ENCODE measurements at places on chromosomes 16 and 17.

DNA sequence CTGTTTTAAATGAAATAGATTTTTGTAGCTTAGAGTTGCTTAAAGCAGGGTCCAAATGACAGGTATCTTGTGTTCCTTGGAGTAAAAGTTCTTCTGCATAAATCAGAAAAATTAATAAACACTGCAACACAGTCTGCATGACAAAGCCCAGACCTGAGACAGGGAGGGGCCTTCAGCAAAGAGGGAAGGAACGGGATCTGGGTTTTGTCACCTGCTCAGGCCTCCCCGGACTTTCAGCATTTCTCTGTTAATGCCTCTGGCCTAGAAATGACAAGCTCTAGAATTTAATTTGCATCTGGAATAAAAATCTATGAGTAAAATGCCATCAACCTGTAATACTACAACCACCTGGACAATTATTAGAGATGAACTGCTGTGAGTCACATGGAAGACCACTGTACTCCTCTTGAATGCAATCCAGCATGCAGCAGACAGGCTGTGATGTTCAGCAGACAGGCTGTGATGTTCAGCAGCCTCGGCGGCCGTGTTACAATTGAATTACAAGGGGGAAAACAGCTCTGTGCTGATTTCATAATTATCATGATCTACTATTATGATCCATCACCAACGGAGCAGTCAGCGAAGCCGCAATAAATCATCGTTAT, 170.2 kb downstream of the TOX3 start:
- DNase-seq: no peak

DNA sequence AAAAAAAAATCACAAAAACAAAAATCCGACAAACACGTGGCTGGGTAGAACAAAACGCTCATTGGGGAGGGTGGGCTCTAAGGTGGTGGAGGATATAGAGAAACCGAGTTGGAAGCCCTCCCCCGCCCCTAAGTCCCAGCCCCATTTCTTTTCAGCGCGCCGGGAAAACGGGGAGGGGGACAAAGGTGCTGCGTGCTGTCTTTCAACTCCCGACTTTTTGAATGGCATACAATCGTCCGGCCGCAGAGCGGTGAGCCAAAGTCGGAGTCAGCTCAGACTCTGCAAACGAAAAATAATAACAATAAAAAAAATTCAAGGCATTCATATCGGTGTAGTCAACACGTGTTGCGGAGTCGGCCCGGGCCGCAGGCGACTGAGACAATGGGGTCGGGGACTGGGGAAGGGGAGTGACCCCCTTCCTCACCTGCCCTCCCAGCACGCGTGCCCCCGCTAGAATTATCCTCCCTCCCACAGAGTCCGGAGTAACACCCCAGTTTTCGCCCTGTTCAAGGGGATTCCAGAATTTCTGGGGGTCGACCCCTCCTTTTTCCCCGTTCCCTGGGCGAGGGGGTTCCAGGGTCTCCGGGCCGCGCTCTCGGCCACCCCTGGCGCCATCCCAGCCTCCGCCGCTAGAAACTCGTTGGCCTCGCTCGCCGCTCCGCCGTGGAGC, 1.7 kb upstream of the IGF2BP1 start:
- DNase-seq: no peak

DNA sequence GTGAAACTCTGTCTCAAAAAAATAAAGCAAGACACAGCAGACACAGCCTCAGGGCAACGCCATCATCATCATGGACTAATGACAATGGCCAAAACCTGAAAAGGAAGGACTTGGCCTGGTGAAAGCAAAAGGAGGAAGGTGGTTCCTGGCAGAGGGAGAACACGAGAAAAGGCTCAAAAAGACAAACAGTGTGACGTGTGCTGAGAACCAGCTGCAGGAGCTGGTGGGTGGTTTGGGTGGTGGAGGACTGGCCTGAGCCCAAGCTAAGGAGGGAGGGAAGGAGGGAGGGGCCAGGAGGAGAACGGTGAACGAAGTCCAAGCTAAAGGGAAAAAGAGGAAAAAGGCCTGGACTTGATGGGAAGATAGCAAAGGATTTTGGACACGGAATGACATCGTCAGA, 85.1 kb downstream of the SLC39A11 start:
- no peak for DNase-seq

DNA sequence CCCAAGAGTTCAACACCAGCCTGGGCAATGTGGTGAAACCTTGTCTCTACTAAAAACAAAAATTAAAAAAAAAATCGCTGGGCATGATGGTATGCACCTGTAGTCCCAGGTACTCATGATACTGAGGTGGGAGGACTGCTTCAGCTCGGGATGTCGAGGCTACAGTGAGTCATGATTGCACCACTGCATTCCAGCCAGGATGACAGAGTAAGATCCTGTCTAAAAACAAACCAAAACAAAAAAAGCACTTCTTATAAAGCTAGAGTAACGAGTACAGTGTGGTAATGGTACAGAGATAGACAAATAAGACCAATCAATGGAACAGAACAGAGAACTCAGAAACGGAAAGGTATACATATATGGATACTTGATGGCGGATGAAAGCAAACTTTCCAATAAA, 4.4 kb downstream of the NSMCE1 start:
- DNase-seq: no peak

GRCh38 chr16:52874042-52874441, 178.7 kb downstream of the CHD9NB start:
- no peak for DNase-seq

DNA sequence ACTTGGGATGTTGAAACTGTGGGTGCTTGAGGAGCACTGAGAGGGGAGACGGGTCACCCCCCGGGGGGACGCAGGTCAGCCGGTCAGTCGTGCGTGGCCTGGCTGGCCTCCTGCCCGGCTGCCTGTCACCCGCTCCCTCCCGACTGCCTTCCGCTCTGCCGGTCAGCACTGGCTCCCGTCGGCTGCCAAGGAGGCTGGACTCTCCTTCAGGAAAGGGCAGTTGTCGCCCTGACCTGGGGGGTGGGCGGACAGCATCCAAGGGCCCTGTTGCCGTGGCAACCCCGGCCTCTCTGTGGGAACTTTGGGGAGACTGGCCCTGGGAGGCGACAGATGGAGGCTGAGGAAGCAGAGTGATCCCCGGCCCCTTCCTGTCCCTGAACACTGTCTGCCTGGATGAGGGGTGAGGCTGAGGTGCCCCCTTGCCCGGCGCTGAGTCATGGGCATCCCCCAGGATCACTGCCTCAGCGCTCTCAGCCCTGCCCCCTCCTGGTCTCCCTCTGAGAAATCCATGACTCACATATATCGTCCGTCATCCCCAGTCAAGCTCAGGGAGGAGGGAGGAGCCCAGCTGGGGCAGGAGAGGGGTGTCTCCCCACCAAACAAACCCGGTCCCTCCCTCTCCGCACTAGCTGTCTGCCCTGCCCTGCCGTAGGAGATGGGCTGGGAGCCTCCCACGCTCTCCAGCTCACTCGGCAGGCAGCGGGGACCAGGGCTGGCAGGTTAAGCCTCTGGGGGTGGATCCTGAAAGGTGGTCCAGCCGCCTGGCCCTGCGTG, at the start of gene ADGRG1:
Gene ADGRG1 (plus strand): TSS at position 623 of the 774 bp plus-strand sequence. CDS start 21,658 bp downstream, outside the sequence.
- DNase-seq: no peak

GRCh38 chr17:30299000-30299399, 7.3 kb upstream of the BLMH start:
- no peak for DNase-seq

- peak; percentile 96 for DNase-seq
Observed at GRCh38 chr16:56789360-56789759, 59.4 kb downstream of the NUP93 start.

GRCh38 chr16:17568239-17568638, 97.5 kb upstream of the XYLT1 start:
- no peak for DNase-seq

GRCh38 chr16:4064950-4065352, 51.3 kb downstream of the ADCY9 start:
- peak; percentile 43 for DNase-seq

DNA sequence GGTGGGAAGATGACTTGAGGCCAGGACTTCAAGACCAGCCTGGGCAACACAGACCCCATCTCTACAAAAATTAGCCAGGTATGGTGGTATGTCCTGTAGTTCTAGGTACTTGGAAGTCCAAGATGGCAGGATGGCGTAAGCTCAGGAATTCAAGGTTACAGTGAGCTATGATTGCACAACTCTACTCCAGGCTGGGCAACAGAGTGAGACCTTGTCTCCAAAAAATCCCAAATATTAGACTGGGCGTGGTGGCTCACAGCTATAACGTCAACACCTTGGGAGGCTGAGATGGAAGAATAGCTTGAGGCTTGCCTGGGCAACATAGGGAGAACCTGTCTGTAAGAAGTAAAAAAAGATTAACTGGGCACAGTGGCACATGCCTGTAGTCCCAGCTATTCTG, 30.8 kb downstream of the SUZ12 start:
- no peak for DNase-seq

DNA sequence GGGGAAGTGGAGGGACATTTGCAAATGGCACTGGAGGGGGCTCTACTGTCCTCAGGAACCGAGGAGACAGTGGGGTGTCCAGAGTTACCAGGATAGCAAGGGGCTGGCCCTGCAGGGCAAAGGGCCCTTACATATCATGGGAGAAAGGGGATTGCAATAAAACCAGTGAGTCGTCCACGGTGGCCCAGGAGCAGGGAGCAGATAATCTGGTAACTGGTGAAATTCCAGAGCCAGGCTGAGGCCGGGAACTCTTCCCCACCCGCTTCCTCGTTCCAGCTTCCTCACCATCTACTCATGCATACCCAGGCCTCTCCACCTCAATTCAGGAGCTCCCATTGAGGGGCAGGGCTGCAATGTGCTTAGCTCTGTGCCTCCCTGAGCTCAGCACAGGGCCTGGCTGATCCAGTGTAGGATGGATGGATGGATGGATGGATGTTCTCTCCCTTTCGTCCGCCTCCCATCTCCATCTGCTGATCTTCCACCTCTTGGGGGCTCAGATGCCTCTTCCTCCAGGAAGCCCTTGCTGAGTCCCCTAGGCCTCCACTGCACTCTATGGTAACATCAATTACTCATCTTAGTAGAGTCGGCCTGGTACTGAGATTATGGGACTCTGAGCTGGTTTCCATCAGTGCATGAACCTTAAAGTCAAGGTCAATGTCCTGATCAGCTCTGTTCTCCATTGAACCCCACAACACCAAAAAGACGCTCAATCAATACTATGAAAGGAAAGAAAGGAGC, 41.2 kb upstream of the NDRG4 start:
- no peak for DNase-seq

DNA sequence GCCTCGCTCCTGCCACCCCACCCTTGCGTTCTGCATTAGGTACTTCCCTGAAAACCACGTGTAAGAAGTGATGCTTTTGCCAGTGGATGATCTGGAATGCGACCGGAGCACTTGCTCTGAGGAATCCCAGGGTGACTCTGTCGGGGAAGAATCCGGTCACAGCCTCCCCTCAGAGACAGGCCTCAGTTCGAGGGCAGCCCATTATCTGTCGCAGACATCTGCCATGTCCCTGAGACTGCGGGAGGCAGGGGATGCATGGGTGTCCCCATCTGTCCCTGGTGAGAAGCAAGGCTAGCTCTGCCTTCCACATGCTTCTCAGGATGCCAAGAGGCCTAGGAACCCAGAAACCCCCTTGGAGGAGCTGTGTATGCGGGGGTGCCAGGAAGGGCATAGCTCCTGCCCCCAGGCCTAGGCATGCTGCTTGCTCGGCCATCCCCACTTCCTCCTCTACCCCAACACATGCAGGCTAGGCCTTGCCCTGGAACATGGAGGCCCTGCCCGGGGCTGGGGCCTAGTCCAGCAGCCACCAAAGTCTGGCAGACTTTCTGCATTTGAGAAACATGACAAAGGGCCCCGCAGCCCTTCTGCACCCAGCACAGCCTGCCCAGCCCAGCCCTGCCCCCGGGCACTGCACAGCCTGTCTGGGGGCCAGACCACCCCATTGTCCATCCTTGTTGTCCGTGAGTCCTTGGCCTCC, 20.5 kb downstream of the MNT start:
- no peak for DNase-seq

DNA sequence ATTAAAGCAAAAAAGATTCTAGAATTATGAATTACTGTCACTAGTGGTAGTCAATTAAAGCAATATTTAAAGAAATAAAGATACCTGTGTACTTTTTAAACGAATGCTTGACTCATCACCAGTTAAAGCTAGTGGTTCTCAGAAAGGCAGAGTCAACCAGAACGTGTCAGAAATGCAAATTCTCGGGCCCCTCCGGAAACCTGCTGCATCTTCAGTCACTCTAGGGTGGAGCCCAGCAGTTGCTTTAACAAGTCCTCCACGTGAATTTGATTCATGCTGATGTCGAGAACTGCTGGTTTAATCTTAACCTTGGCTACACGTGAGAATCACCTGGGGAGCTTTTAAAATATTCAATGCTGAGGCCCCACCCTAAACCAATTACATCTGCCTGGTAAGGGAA, 169.8 kb upstream of the SDK2 start:
- DNase-seq: no peak

DNA sequence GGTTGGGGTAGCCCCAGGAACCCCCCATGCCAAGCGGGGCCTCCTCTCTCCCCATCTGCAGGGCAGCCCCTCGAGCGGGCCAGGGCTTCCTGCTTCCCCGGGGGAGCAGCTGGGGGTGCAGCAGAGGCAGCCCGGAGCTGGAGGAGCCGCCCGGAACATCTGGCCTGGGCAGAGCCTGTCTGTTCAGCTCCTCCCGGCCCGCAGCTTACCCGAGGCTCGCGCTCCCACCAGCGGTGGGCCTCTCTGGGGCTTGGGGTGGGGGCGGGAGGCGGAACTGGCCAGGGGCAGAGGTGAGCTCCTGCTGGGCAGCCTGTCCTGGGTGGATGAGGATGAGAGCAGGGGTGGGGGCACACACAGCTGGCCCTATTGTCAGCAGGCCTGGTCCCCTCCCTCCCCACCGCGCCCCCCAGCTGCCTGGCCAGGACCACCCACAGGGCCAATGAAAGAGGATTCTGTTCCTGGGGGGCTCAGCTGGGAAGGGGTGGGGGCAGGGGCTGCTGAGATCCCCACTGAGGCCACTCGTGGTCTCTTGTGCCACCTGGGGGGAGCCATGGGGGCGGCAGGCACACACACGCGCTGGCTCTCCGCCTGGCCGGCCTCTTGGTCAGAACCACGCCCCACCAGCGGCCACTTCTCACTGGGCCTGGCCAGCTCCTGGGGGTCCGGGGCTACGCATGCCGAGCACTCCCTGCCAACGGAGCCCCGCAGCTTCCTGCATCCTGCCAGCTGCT, 34.7 kb downstream of the BAHCC1 start:
- peak; percentile 69 for DNase-seq

- peak; percentile 36 for DNase-seq
Observed at GRCh38 chr17:42843358-42843934, 934 bp upstream of the AOC2 start.

GRCh38 chr17:81234940-81235821, 3.7 kb downstream of the TEPSIN start:
- DNase-seq: no peak

- DNase-seq: no peak
Observed at GRCh38 chr17:52025236-52025635, 133.3 kb downstream of the CA10 start.

- DNase-seq: no peak
Observed at GRCh38 chr16:56370875-56371659, 54.3 kb downstream of the AMFR start.

DNA sequence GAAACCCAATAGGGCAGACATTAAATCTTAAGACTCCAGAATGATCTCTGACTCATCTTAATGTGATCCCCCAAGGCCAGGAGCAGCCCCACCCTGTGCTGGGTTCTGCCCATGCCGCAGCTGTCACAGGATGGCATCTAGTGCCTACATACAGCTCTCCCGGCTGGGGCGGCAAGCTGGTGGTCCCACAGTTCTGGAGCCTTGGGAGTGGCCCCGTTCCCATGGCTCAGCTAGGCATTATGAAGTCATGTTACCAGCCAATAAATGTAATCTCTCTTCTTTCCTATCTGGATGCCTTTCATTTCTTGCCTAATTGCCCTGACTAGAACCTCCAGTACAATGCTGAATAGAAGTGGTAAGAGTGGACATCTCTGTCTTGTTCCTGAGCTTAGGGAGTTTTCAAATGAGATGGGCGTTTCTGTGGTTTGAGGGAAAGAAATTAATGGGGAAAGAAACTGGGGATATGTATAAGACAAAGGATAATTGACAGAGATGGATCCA, 95.7 kb upstream of the DNAH17 start:
- DNase-seq: no peak
